Mesendoderm (in vitro differentiated cells): ENCODE measurements at places on chromosomes 7 and 10.

DNA sequence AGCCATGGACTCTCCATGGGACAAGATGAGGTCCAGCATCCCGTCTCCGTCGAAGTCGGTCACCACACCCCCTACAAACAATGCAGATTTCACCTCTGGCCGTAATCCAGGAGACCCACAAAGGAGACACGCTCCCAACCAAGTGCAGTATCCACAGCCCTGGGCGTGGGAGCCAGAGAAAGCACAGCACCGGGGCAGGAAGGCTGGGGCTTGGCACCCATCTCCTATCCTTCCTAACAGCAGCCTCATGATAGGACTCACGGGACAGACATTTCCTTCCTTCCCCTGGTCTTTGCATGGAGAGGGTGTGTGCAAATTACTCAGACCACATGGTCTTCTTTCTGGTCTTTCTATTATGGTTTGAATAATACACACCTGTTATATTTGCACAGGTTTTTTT is 46.3 kb downstream of the GOLGA7B start:
- no peaks in the 10 kb centered on the region for H3K4me1 ChIP-seq
- no peak for DNase-seq
- H3K36me3 ChIP-seq: no peaks in the 10 kb centered on the region
- H3K27ac ChIP-seq: no peak overlapping the region
- no peak overlapping the region for H3K4me3 ChIP-seq

GRCh38 chr10:29946953-29947700 is 112.3 kb downstream of the JCAD start:
- no peak overlapping the region for H3K4me3 ChIP-seq
- no peaks in the 10 kb centered on the region for H3K27me3 ChIP-seq
- H3K4me1 ChIP-seq: no peaks in the 10 kb centered on the region
- no peak overlapping the region for H3K27ac ChIP-seq

- no peaks in the 10 kb centered on the region for H3K36me3 ChIP-seq
- H3K4me3 ChIP-seq: no peak overlapping the region
- no peak overlapping the region for H3K27ac ChIP-seq
- DNase-seq: peak; percentile 27
- no peaks in the 10 kb centered on the region for H3K27me3 ChIP-seq
- H3K4me1 ChIP-seq: no peaks in the 10 kb centered on the region
These were observed 31.8 kb downstream of the CCM2 start for GRCh38 chr7:45031829-45032228.

DNA sequence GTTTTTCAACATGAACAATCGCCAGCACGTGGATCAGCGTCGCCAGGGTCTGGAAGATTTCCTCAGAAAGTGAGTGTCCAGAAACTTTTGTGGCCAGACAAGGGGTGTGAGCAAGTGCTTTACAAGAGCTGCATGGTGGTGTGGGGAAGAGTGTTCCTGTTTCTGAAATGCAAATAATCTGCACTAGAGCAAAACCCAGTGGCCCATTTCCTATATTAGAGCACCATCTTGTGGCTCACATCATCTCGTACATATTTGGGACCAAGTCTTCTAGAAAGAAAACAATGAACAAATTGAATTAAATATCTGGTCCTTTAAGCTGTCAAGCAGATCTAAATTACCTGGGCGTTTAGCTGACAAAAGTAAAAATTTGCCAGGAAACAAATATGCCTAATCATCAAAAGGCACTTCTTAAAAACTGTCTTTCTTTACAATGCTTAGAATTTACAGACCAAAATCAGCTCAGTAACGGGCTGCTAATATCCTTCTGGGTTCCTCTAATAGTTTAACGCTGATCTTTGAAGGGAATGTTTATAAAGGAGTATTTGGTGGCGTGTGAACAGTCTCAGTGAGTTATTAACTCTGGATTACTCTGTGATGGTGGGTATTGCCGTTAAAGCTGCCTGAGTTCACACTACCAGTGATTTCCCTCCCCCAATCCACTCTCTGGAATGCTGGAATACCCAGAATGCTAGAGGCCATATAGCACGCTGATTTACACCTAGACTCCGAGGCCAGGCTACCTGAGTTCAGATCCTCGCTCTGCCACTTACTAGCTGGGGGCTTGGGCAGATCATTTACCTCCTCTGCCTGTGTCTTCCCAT is 73.6 kb downstream of the SNX10 start:
- DNase-seq: peak; percentile 73
- H3K27me3 ChIP-seq: no peaks in the 10 kb centered on the region
- H3K4me3 ChIP-seq: no peak overlapping the region
- H3K27ac ChIP-seq: no peak overlapping the region

- no peaks in the 10 kb centered on the region for H3K36me3 ChIP-seq
- no peak overlapping the region for H3K4me3 ChIP-seq
- no peak overlapping the region for H3K27ac ChIP-seq
- no peaks in the 10 kb centered on the region for H3K27me3 ChIP-seq
- H3K4me1 ChIP-seq: no peaks in the 10 kb centered on the region
These were observed 23.6 kb downstream of the MEST start for GRCh38 chr7:130515315-130516040.

DNA sequence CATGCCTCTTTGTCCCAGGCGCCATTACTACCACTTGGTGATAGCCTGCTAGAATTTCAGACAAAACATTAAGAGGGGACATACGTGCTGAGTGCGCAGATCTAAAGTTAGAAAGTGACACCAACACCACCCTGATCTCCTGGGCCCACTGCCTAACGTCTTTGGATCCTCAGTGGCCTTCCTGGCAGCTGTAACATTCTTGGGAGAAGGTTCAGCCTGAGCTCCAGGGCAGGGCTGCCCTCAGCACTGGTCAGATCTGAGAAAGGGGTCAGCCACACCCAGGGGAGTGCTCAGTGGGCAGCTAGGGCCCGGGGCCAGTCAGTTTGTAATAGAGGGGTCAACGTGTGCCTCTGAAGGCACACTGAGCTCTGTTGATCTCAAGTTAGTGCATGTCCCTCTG is 48.4 kb downstream of the ZCCHC24 start:
- no peak overlapping the region for H3K4me3 ChIP-seq
- no peaks in the 10 kb centered on the region for H3K36me3 ChIP-seq
- no peaks in the 10 kb centered on the region for H3K27me3 ChIP-seq
- peaks cover 7% of the 10 kb centered on the region for H3K4me1 ChIP-seq

GRCh38 chr7:105337529-105337928 is 51.2 kb downstream of the SRPK2 start:
- no peaks in the 10 kb centered on the region for H3K4me1 ChIP-seq
- no peaks in the 10 kb centered on the region for H3K27me3 ChIP-seq
- no peak for DNase-seq
- H3K4me3 ChIP-seq: no peak overlapping the region
- H3K27ac ChIP-seq: no peak overlapping the region

GRCh38 chr7:31192986-31193385 is 140.9 kb downstream of the ADCYAP1R1 start:
- H3K4me1 ChIP-seq: no peaks in the 10 kb centered on the region
- H3K27me3 ChIP-seq: no peaks in the 10 kb centered on the region
- DNase-seq: peak; percentile 87

- H3K27me3 ChIP-seq: no peaks in the 10 kb centered on the region
- no peak overlapping the region for H3K27ac ChIP-seq
- no peaks in the 10 kb centered on the region for H3K4me1 ChIP-seq
These were observed 38.0 kb upstream of the SRPK2 start for GRCh38 chr7:105426606-105427146.

GRCh38 chr10:29089091-29089490 is 199.8 kb upstream of the LYZL1 start:
- no peak overlapping the region for H3K4me3 ChIP-seq
- H3K27me3 ChIP-seq: no peaks in the 10 kb centered on the region
- peaks cover 2% of the 10 kb centered on the region for H3K4me1 ChIP-seq

GRCh38 chr10:51564896-51565510 is 134.4 kb downstream of the CSTF2T start:
- no peak overlapping the region for H3K4me3 ChIP-seq
- H3K36me3 ChIP-seq: no peaks in the 10 kb centered on the region
- DNase-seq: peak; percentile 9
- H3K27ac ChIP-seq: peak overlapping the region; percentile 76

DNA sequence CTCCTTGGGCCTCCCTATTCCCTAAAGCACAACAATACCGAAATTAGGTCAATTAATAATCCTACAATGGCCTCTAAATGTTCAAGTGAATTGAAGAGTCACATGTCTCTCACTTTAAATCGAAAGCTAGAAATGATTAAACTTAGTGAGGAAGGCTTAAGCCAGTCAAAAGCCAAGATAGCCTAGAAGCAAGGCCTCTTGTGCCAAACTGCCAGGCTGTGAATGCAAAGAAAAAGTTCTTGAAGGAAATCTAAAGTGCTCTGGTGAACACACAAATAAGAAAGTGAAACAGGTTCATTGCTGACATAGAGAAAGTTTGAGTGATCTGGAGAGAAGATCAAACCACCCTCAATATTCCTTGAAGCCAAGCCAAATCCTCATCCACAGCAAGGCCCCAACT is 57.2 kb downstream of the SLC29A4 start:
- peaks cover 2% of the 10 kb centered on the region for H3K36me3 ChIP-seq
- H3K27ac ChIP-seq: no peak overlapping the region

GRCh38 chr7:143415742-143416397 is 7.2 kb upstream of the EPHA1 start:
- no peak overlapping the region for H3K27ac ChIP-seq

GRCh38 chr7:32037650-32038198 is 32.5 kb downstream of the PDE1C start:
- H3K4me1 ChIP-seq: no peaks in the 10 kb centered on the region
- no peak overlapping the region for H3K27ac ChIP-seq
- no peaks in the 10 kb centered on the region for H3K27me3 ChIP-seq
- H3K36me3 ChIP-seq: no peaks in the 10 kb centered on the region

- H3K4me1 ChIP-seq: peaks cover 3% of the 10 kb centered on the region
- no peak overlapping the region for H3K27ac ChIP-seq
- H3K36me3 ChIP-seq: peaks cover 9% of the 10 kb centered on the region
- no peaks in the 10 kb centered on the region for H3K27me3 ChIP-seq
- no peak for DNase-seq
- H3K4me3 ChIP-seq: no peak overlapping the region
These were observed 4.4 kb downstream of the VIM start for GRCh38 chr10:17232276-17232960.

GRCh38 chr7:6260291-6261187 is 11.9 kb downstream of the CYTH3 start:
- H3K27me3 ChIP-seq: no peaks in the 10 kb centered on the region
- H3K4me1 ChIP-seq: peaks cover 10% of the 10 kb centered on the region
- H3K4me3 ChIP-seq: no peak overlapping the region

- H3K4me1 ChIP-seq: no peaks in the 10 kb centered on the region
- no peaks in the 10 kb centered on the region for H3K36me3 ChIP-seq
- H3K27ac ChIP-seq: no peak overlapping the region
These were observed 52.5 kb upstream of the USP6NL start for GRCh38 chr10:11663763-11664555.

DNA sequence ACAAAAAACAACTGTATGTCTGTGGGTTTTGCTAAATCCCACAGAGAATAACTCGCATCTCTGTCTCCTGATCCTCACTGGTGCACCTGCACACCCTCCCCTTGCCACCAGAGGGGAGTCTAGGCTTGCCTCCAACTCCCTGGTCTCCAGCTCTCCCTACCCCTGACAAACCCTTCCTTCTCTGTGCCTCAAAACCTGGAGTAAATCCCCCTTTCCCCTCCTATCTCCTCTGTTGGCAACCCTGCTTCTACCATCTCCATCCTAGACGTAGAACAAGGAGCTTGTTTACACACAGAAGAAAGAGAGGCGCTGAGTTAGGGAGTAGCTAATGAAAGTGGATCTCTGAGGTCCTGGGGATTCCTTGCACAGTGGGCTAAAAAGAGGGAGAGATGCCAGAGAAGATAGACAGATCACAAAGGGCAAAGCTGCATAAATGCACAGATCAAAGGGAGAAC is 6.0 kb downstream of the MBLAC1 start:
- DNase-seq: peak; percentile 74
- peaks cover 2% of the 10 kb centered on the region for H3K4me1 ChIP-seq
- H3K4me3 ChIP-seq: no peak overlapping the region
- H3K36me3 ChIP-seq: no peaks in the 10 kb centered on the region
- no peak overlapping the region for H3K27ac ChIP-seq

GRCh38 chr10:78716043-78716660 is 352.6 kb upstream of the ZMIZ1 start:
- no peaks in the 10 kb centered on the region for H3K27me3 ChIP-seq
- no peak overlapping the region for H3K27ac ChIP-seq
- no peaks in the 10 kb centered on the region for H3K36me3 ChIP-seq

GRCh38 chr10:105855791-105856190 is 1214.7 kb downstream of the SORCS3 start:
- no peaks in the 10 kb centered on the region for H3K4me1 ChIP-seq
- H3K27me3 ChIP-seq: no peaks in the 10 kb centered on the region
- no peak overlapping the region for H3K4me3 ChIP-seq
- H3K27ac ChIP-seq: no peak overlapping the region
- no peaks in the 10 kb centered on the region for H3K36me3 ChIP-seq

DNA sequence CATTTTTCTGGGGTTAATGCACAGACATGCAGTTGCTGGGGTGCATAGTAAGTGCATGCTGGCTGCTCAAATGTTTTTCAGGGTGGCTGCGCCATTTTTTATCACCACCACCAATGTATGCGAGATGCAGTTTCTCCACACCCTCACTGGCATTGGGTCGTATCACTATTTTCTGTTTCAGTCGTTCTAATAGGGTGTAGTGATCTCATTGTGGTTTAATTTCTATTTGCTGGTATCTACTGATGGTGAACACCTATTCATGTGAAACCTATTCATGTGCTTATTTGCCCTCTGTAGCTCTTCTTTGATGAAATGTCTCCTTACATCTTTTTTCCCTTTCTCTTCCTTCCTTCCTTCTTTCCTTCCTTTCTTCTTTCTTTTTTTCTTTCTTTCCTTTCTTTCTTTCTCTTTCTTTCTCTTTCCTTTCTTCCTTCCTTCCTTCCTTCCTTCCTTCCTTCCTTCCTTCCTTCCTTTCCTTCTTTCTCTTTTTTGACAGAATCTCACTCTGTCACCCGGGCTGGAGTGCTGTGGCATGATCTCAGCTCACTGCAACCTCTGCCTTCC is 84.3 kb downstream of the ELFN1 start:
- no peak overlapping the region for H3K27ac ChIP-seq
- no peak overlapping the region for H3K4me3 ChIP-seq
- no peaks in the 10 kb centered on the region for H3K27me3 ChIP-seq
- H3K4me1 ChIP-seq: no peaks in the 10 kb centered on the region
- no peaks in the 10 kb centered on the region for H3K36me3 ChIP-seq

- H3K36me3 ChIP-seq: no peaks in the 10 kb centered on the region
- no peaks in the 10 kb centered on the region for H3K27me3 ChIP-seq
- no peak overlapping the region for H3K27ac ChIP-seq
These were observed 21.6 kb upstream of the UNCX start for GRCh38 chr7:1210979-1211608.

DNA sequence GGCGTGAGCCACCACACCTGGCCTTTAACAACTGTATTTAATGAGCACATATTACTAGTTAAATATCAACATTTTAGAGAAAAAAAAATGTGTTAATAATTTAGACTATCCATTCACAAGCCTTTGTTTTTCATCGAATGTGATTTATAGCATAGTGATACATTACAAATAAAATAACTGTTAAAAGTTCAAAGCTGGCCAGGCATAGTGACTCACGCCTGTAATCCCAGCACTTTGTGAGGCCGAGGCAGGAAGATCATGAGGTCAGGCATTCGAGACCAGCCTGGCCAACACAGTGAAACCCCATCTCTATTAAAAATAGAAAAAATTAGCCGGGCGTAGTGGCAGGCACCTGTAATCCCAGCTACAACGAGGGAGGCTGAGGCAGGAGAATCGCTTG is 72.7 kb downstream of the HACD1 start:
- H3K4me3 ChIP-seq: no peak overlapping the region
- H3K27ac ChIP-seq: no peak overlapping the region
- no peaks in the 10 kb centered on the region for H3K4me1 ChIP-seq

- no peak overlapping the region for H3K27ac ChIP-seq
- no peaks in the 10 kb centered on the region for H3K27me3 ChIP-seq
- no peaks in the 10 kb centered on the region for H3K4me1 ChIP-seq
These were observed 155.7 kb upstream of the HGF start for GRCh38 chr7:81925530-81925929.

GRCh38 chr10:31318382-31318853 is 598 bp upstream of the ZEB1 start:
- no peaks in the 10 kb centered on the region for H3K4me1 ChIP-seq
- no peak overlapping the region for H3K27ac ChIP-seq
- DNase-seq: peak; percentile 60
- no peaks in the 10 kb centered on the region for H3K36me3 ChIP-seq
- H3K27me3 ChIP-seq: peaks cover 12% of the 10 kb centered on the region
